ENCODE measurements at places on chromosomes 13 and 19. TPM values are rescaled to one million over a fixed set of nuclear protein-coding genes. Genes with fewer than 3 reads are reported as not detected.

The CYP4F2 gene
- total RNA-seq: not detected

The MAP1S gene
- 20.5 TPM for total RNA-seq

The LYPD3 gene
- total RNA-seq: not detected

The GPC5 gene
- 0.11 TPM for total RNA-seq

The FCER2 gene
- total RNA-seq: not detected

The ACER1 gene
- not detected for total RNA-seq

The CEACAM8 gene
- total RNA-seq: not detected

The NAT14 gene
- 25.8 TPM for total RNA-seq

The LGI4 gene
- not detected for total RNA-seq

The KLK8 gene
- total RNA-seq: not detected

The PNMA8A gene
- total RNA-seq: 74.8 TPM

The TEX26 gene
- total RNA-seq: not detected

The SLC1A6 gene
- total RNA-seq: not detected

The VAV1 gene
- not detected for total RNA-seq

The CYP4F8 gene
- not detected for total RNA-seq

The COX7A1 gene
- total RNA-seq: not detected

The CEACAM20 gene
- total RNA-seq: not detected

The CDX2 gene
- total RNA-seq: not detected

The GAPDHS gene
- not detected for total RNA-seq

The IRGC gene
- total RNA-seq: not detected

The GPR108 gene
- total RNA-seq: 55.9 TPM

The KIR3DL1 gene
- total RNA-seq: not detected

The OR7E24 gene
- not detected for total RNA-seq

The MED26 gene
- total RNA-seq: 7.4 TPM

The CEACAM16 gene
- not detected for total RNA-seq

The ZNF776 gene
- total RNA-seq: 8.3 TPM

The FIZ1 gene
- 7.4 TPM for total RNA-seq

The CCDC169 gene
- 8.1 TPM for total RNA-seq

The MYO9B gene
- 50.7 TPM for total RNA-seq

The NCCRP1 gene
- not detected for total RNA-seq

The TBC1D4 gene
- 11.5 TPM for total RNA-seq

The BEST2 gene
- 0.45 TPM for total RNA-seq

The PTGIR gene
- not detected for total RNA-seq

The IGSF23 gene
- not detected for total RNA-seq

The HSPB6 gene
- total RNA-seq: 0.29 TPM

The ZNF606 gene
- 15.6 TPM for total RNA-seq

The ZNF441 gene
- 5.4 TPM for total RNA-seq

The TLE6 gene
- not detected for total RNA-seq

The PCP2 gene
- not detected for total RNA-seq

The IGFL1 gene
- not detected for total RNA-seq

The CPAMD8 gene
- total RNA-seq: not detected

The NEK5 gene
- total RNA-seq: not detected
